ENCODE measurements at places on chromosomes 4 and X.

GRCh38 chrX:1528186-1528883, 8.7 kb downstream of the P2RY8 start:
- DNase-seq: no peak

DNA sequence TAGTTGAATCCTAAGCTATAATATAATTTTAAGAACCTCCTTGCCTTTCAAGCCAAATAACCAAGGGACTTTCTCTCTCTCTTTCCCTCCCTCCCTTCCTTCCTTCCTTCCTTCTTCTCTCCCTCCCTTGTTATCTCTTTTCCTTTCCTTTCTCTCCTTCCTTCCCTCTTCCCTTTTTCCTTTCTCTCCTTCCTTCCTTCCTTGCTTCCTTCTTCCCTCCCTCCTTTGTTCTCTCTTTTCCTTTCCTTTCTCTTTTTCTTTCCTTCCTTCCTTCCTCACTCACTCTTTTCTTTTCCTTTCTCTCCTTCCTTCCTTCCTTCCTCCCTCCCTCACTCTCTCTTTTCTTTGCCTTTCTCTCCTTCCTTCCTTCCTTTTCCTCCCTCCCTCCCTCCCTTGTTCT, 42.4 kb downstream of the PDGFRA start:
- DNase-seq: no peak

DNA sequence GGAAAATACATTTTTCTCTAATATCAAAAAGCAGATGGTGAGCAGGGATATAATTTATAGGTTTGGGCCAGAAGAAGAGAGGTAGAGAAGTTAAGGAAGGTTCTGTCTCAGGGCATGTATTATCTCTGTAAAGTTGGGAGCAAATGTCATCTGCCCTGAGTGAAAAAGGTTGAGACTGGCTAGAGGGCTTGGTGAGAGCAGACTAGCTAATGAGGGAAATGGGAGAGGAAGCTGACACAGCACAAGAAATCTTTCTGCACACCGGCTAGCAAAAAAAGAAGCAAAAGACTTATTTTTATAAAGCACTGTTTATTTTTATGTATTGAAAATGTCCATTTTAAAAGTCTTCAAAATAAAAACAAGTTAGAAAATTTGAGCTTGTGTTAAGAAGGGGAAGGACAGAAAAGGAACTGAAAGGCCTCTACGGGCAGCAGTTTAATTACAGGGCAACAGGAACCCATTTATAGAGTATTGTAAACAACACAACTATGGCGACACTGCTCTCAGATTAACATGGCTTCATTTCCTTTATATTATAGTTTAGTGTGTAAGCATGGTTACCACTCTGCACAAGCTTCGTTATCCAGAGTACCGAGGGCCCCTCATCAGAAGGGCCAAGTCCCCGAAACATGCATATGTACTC, 17.4 kb downstream of the CD40LG start:
- no peak for DNase-seq

- DNase-seq: no peak
Observed at GRCh38 chrX:144494074-144494473, 610.2 kb downstream of the UBE2NL start.

GRCh38 chr4:53925050-53925605, 139.3 kb downstream of the CHIC2 start:
- DNase-seq: no peak

- no peak for DNase-seq
Observed at GRCh38 chrX:40719218-40719617, 16.1 kb downstream of the MED14 start.

Data from heart left ventricle (tissue), 16 donors.